ENCODE measurements at places on chromosomes 5 and 9.

- H3K27ac ChIP-seq, result no peak overlapping the region
- no peaks in the 10 kb centered on the region for H3K36me3 ChIP-seq
- no peak for DNase-seq
- H3K4me1 ChIP-seq, result no peaks in the 10 kb centered on the region
- no peaks in the 10 kb centered on the region for H3K27me3 ChIP-seq
Observed at GRCh38 chr9:87445646-87446045, 52.0 kb upstream of the DAPK1 start.

GRCh38 chr5:39167141-39167971, 52.0 kb downstream of the FYB1 start:
- H3K27ac ChIP-seq, result no peak overlapping the region
- H3K4me1 ChIP-seq, result no peaks in the 10 kb centered on the region
- no peaks in the 10 kb centered on the region for H3K27me3 ChIP-seq
- no peak overlapping the region for H3K4me3 ChIP-seq
- H3K36me3 ChIP-seq, result no peaks in the 10 kb centered on the region

GRCh38 chr9:129958796-129959195, 84.2 kb downstream of the FNBP1 start:
- H3K36me3 ChIP-seq, result no peaks in the 10 kb centered on the region
- no peak overlapping the region for H3K4me3 ChIP-seq
- no peaks in the 10 kb centered on the region for H3K27me3 ChIP-seq
- no peaks in the 10 kb centered on the region for H3K4me1 ChIP-seq
- DNase-seq, result no peak

GRCh38 chr9:100549048-100549447, 28.8 kb upstream of the CAVIN4 start:
- no peak for DNase-seq
- H3K27me3 ChIP-seq, result no peaks in the 10 kb centered on the region
- no peak overlapping the region for H3K27ac ChIP-seq
- H3K4me3 ChIP-seq, result no peak overlapping the region
- H3K36me3 ChIP-seq, result peaks cover 13% of the 10 kb centered on the region

DNA sequence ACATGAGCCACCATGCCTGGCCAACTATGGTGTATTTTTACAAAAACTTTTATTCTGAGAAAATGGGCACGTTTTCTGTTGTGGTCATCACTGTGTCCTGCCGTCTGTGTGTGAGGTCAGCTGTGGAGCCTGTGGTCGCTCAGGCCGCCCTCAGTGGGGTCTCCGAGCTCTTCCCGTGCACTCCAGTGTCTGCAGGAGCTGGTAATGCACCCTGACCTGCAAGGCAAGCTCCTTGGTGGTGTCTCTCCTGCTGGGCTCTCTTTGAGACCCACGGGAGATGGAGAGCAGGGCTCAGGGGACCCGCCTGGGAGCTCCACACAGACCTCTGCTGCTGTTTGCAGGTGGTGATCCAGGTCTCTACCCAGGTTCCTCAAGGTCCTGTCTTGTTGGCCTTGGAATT, 9.6 kb upstream of the AHRR start:
- no peaks in the 10 kb centered on the region for H3K36me3 ChIP-seq
- H3K4me3 ChIP-seq, result no peak overlapping the region
- no peaks in the 10 kb centered on the region for H3K27me3 ChIP-seq

- no peaks in the 10 kb centered on the region for H3K4me1 ChIP-seq
- no peaks in the 10 kb centered on the region for H3K36me3 ChIP-seq
- no peak for DNase-seq
- H3K27ac ChIP-seq, result no peak overlapping the region
- no peaks in the 10 kb centered on the region for H3K27me3 ChIP-seq
Observed at GRCh38 chr9:108683245-108683644, 172.5 kb downstream of the ACTL7B start.

DNA sequence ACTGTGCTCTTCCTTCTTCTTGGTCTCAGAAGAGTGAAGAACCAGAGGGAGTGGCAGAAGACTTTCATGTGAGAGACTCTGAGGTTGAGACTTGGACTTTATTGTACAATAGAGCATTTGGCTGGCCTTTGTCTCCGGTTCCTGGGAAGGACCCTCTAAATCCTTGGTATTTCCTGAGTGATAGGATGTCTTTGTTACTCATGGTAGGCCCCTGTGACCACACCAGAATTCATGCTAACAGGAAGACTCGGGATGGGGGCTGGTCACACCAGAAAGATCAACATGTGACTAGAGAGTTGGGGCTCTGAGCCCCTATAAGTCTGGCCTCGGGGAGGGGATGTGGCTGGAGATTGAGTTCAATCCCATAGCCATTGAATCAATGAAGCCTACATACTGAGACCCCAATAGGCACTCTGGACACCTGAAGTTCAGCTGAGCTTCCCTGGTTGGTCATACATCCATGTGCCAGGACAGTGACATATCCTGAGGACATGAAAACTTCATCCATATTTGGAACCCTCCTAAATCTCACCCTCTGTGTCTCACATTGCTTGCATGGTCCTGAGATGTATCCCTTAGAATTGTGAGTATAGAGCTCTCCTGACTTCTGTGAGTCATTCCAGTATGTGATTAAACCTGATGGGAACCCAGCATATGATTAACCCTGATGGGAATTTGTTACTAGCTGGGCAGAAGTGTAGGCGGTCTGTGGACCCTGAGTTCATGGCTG, 201.7 kb downstream of the GADD45G start:
- H3K4me1 ChIP-seq, result no peaks in the 10 kb centered on the region
- no peaks in the 10 kb centered on the region for H3K27me3 ChIP-seq
- H3K27ac ChIP-seq, result no peak overlapping the region
- H3K36me3 ChIP-seq, result no peaks in the 10 kb centered on the region
- DNase-seq, result no peak

- H3K4me1 ChIP-seq, result no peaks in the 10 kb centered on the region
- no peaks in the 10 kb centered on the region for H3K36me3 ChIP-seq
- H3K4me3 ChIP-seq, result no peak overlapping the region
- DNase-seq, result no peak
- no peak overlapping the region for H3K27ac ChIP-seq
Observed at GRCh38 chr5:157778121-157778805, 34.8 kb downstream of the LSM11 start.

DNA sequence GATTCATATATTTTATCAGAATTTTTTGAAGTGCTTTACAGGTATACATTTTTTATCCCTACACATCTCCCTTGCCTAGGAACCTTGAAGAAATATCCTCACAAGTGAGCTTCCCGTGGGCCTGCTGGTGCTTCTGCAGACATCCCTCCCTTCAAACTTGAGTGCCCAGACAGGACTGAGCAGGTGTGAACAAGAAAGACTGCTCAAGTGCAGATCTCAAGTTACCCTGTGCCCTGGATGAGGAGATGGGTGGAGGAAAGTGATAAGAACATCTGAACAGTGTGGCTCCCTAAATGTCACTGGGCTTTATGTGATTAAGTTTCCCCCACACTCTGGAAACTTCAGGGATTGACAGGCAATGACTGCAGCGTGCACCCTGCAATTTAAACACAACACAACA, 209.8 kb downstream of the TLE1 start:
- no peak overlapping the region for H3K27ac ChIP-seq

- no peaks in the 10 kb centered on the region for H3K36me3 ChIP-seq
- no peak for DNase-seq
Observed at GRCh38 chr9:6408320-6408719, 4.7 kb upstream of the UHRF2 start.

DNA sequence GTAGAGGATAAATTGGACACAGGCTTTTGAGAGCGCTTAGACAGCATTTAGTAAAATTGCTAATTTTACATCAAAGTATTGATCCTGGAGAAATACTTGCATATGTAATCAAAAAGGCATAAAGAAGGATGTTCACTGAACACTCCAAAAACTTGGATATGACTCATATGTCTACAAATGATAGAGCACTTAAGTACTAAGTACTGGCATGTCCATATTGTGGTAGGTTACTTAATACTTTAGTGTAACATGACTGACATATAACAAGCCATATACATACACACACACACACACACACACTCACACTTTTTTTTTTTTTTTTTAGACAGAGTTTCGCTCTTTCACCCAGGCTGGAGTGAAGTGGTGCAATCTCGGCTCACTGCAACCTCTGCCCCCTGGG, 361.9 kb downstream of the ARHGEF28 start:
- no peaks in the 10 kb centered on the region for H3K27me3 ChIP-seq
- H3K4me1 ChIP-seq, result no peaks in the 10 kb centered on the region
- H3K4me3 ChIP-seq, result no peak overlapping the region
- H3K36me3 ChIP-seq, result no peaks in the 10 kb centered on the region

DNA sequence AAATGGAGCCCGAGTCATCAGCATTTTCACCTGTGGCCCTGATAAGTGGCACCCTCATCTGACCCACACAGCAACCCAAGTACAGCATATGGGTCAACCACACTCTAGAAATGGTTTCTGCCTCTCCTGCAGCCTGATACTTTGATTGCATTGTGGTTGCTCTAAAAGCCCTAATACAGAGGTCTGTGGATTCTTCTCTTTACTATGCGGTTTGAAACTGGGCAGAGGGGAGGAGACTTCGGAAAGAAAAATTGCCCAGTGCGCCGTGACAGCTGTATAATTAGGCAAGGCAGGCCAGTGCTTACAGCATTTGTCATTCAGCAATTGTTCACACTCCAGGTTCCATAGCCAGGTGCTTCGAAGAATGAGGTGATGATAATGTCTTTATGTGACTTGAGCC, 361.0 kb downstream of the NFIB start:
- no peaks in the 10 kb centered on the region for H3K4me1 ChIP-seq
- no peak for DNase-seq
- no peak overlapping the region for H3K4me3 ChIP-seq
- H3K27ac ChIP-seq, result no peak overlapping the region

- peaks cover 62% of the 10 kb centered on the region for H3K36me3 ChIP-seq
- peak; percentile 61 for DNase-seq
- no peaks in the 10 kb centered on the region for H3K27me3 ChIP-seq
- H3K4me1 ChIP-seq, result peaks cover 43% of the 10 kb centered on the region
- no peak overlapping the region for H3K27ac ChIP-seq
Observed at GRCh38 chr9:21812946-21813568, 10.6 kb downstream of the MTAP start.

- H3K4me3 ChIP-seq, result no peak overlapping the region
- H3K27me3 ChIP-seq, result no peaks in the 10 kb centered on the region
- no peaks in the 10 kb centered on the region for H3K4me1 ChIP-seq
- no peak overlapping the region for H3K27ac ChIP-seq
- H3K36me3 ChIP-seq, result no peaks in the 10 kb centered on the region
Observed at GRCh38 chr5:76942581-76942980, 10.3 kb upstream of the CRHBP start.

DNA sequence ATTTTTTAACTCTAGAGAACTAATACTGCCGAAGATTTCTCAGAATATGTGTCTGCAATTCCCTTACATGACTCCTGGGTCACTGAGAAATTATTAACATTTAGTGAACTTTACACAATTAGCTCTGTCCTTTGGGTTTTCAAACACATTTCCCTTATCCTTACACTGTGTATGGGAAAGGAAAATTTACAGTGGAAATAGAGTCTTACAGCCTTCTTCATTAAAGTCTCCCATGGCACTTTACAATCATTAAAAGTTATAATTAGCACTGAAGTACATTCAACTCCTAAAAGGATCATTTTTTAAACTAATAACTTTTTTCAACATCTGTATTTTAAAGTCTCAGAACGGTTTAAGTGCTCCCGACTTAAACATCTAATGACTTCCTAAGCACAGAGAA, 627.5 kb upstream of the TYRP1 start:
- no peak overlapping the region for H3K4me3 ChIP-seq
- no peaks in the 10 kb centered on the region for H3K36me3 ChIP-seq
- no peaks in the 10 kb centered on the region for H3K4me1 ChIP-seq
- no peak for DNase-seq
- H3K27me3 ChIP-seq, result no peaks in the 10 kb centered on the region

GRCh38 chr9:8764051-8764450, 964.5 kb upstream of the DMAC1 start:
- H3K4me1 ChIP-seq, result no peaks in the 10 kb centered on the region
- DNase-seq, result no peak
- no peak overlapping the region for H3K27ac ChIP-seq

- no peaks in the 10 kb centered on the region for H3K27me3 ChIP-seq
- DNase-seq, result no peak
- H3K36me3 ChIP-seq, result no peaks in the 10 kb centered on the region
- H3K4me1 ChIP-seq, result no peaks in the 10 kb centered on the region
- no peak overlapping the region for H3K27ac ChIP-seq
Observed at GRCh38 chr9:81472701-81473100, 216.6 kb downstream of the TLE1 start.

GRCh38 chr9:129197978-129198318, 19.9 kb upstream of the IER5L start:
- no peak for DNase-seq
- no peaks in the 10 kb centered on the region for H3K36me3 ChIP-seq
- H3K27ac ChIP-seq, result peak overlapping the region; percentile 10
- H3K4me3 ChIP-seq, result peak overlapping the region; percentile 16
- peaks cover 2% of the 10 kb centered on the region for H3K27me3 ChIP-seq
- H3K4me1 ChIP-seq, result peaks cover 6% of the 10 kb centered on the region

GRCh38 chr5:139710319-139711066, 62.3 kb downstream of the CXXC5 start:
- no peaks in the 10 kb centered on the region for H3K4me1 ChIP-seq
- no peaks in the 10 kb centered on the region for H3K36me3 ChIP-seq
- no peaks in the 10 kb centered on the region for H3K27me3 ChIP-seq
- peak overlapping the region; percentile 36 for H3K4me3 ChIP-seq
- peak overlapping the region; percentile 43 for H3K27ac ChIP-seq
- no peak for DNase-seq

DNA sequence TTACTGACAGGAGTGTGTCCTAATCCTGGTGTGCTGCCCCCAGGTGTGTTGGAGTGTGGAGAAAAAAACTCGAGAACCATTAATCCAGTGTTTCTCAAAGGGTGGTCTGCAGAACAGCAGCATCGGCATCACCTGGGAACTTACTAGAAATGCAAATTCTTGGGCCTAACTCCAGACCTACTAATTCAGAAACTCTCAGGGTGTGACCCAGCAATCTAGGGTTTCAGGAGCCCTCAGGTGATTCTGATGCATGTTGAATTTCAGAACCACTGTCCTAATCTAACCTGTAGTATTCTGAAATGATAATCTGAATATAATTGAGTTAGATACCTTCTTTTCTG, 30.0 kb upstream of the IL6ST start:
- no peaks in the 10 kb centered on the region for H3K27me3 ChIP-seq
- H3K27ac ChIP-seq, result no peak overlapping the region
- H3K36me3 ChIP-seq, result no peaks in the 10 kb centered on the region

- H3K36me3 ChIP-seq, result peaks cover 9% of the 10 kb centered on the region
- no peak overlapping the region for H3K27ac ChIP-seq
- H3K27me3 ChIP-seq, result no peaks in the 10 kb centered on the region
- DNase-seq, result peak; percentile 25
Observed at GRCh38 chr9:110156902-110157301, 51.1 kb downstream of the C9orf152 start.

Data from tibial nerve (tissue), 4 donors.